ENCODE measurements at places on chromosomes 1 and 21.

GRCh38 chr1:109807402-109807801 is 43.7 kb upstream of the EPS8L3 start:
- DNase-seq, result no peak

- DNase-seq, result no peak
Observed at GRCh38 chr1:23524716-23525401, 6.2 kb downstream of the E2F2 start.

DNA sequence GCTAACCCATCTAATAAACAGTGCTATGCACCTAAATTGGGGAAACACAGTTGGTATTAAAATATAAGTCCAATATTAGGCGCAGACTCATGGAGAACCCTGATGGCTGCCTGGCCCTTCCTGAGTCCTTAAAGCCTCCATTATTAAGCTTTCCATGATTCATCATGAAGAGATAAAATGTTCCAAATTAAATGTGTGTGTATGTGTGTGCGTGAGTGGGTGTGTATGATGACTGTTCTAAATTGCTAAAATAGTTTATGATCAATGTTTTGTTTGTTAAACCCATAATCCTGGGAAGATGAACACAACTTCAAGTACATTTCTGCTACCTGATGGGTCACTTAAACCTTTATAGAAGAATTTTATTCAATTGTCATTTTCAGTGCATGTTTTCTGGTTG is 6.3 kb upstream of the RBBP5 start:
- no peak for DNase-seq

- DNase-seq, result no peak
Observed at GRCh38 chr1:21638531-21639341, 30.4 kb downstream of the RAP1GAP start.

GRCh38 chr1:112251766-112252506 is 144.1 kb upstream of the CTTNBP2NL start:
- DNase-seq, result no peak

- DNase-seq, result no peak
Observed at GRCh38 chr1:24547195-24547594, 8.7 kb upstream of the NCMAP start.

Data from naive thymus-derived CD8-positive, alpha-beta T cell (primary cell).